ENCODE measurements at places on chromosomes 4 and X.

DNA sequence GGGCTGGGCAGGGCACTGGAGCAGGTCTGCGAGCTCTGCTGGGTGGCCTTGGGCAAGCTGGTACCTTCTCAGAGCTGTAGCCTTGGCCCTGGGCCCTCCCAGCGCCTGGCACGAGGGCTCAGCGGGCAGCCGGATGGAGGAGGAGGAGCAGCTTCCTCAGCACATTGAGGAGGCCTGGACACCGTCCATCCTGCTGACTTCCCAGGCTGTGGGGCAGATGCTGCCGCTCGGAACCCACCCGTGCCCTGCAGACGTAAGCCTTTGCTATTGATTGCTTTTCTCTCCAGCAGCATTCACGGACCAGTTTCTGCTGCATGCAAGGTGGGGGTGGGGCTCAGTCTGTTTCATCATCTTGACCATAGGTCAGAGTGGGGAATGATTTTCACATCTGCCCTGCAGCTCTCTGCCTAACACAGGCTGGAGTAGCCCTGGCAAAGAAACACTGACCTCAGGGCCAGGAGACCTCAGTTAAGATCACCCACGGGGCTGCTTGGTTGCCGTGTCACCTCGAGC lies 80.7 kb upstream of the PSAPL1 start:
- no peak for DNase-seq

DNA sequence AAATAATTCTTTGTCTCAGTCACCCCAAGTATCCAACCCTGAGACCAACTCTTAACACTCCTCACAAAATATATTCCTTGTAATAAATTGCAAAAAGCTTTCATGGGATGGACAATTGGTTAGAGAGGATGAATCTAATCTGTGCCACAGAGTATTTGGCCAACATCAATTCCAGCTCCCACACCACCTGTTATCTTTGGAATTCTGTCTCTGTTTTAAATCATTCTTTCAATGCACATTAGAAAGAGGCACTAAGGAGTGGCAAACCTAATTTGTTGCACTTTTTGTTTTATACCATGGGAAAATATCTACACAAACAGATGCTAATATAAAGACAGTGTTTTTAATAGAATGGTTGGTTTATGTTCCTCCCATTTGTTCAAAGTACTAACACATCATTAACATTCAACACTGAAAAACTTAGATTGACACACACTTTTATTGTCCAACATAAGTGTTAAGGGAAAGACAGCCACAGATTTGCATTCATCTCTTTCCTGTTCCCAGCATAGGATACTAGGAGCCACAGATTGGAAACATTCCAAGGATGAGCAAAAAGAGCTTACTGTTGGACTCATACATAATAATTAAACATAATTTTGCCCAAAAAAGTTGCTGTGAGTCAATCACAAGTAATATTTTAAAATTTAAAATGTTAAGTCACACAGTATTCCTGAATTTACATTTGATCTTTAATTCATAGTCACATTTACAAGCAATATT lies 116.4 kb downstream of the PPA2 start:
- no peak for DNase-seq

DNA sequence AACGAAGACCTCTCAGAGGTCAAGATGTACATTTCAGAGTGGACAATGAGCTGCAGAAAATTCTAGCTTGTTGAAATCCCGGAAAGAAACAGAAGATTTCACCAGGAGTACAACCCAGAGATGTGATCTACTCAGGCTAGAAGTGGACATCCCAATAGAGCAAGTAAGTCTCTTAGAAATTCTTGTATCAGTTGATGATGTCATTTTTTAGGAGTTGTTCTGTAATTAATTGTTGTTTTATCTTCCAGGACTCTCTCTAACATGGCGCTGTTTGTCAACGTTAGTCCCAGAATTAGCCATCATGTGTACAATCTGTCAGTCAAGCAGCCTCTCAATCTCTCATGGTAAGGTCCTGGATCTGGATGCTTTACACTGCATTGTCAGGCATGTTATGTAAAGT lies 174.4 kb downstream of the GRIA3 start:
- no peak for DNase-seq

GRCh38 chrX:101383679-101384205 lies 2.2 kb downstream of the BTK start:
- no peak for DNase-seq

DNA sequence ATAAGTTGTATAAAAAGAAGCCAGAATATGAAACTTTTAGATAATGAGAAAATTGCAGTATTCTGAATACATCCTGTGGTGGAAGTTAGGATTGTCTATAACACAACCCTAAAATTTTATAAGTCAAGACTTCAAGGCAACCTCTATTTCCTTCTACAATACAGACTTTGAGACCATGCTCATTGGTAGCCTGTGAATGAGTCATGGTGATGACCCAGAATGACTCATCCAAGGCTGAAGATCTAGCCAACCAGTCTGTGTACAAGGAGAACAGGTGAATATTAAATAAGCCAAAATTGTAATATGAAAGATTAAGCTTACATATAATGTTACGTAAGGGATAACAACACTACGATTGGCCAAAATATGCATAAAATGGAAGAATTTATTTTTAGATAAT lies 475.9 kb upstream of the GALNT7 start:
- no peak for DNase-seq

DNA sequence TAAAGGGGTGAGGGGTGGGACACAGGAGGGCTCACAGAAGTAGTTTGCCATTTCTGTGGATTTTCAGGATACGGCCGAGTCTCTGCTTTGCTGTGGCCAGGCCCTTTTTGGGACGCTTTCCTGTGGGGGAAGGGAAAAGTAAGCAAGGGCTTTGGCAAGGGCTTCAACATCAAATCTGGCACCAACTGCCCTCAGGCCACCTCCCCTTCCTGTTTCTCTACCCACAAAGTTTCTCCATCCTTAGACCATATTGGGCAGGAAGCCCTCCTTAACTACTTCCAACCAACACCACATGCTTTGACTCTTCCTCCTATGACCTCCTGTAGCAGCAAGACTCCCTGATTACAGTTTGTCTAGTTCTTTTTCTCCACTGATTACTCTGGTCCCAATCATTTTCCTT lies 105.1 kb downstream of the PHF8 start:
- no peak for DNase-seq

GRCh38 chrX:110531873-110532580 lies 173.4 kb downstream of the RTL9 start:
- DNase-seq: no peak

- no peak for DNase-seq
Measured at GRCh38 chrX:151085207-151085606, 91.2 kb upstream of the GPR50 start.

DNA sequence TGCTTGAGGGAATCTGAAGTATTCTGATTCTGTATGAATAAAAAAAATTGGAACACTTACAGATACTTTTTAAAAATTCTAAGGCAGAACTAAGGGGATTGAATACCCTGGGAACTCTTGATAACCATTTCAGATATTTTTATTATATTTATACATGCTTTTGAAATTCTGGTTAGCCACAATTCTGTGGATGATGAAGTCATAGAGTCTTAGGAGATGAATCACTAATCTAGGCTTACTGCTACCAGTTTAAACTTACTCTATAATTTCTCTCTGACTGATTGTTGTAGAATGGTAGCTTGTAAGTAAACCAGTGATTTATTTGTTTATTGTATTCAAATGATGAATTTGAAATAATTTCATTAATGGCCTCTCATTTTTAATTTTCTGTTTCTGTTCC lies 11.4 kb upstream of the SLAIN2 start:
- no peak for DNase-seq

GRCh38 chrX:638482-639131 lies 8.0 kb downstream of the SHOX start:
- DNase-seq: no peak

DNA sequence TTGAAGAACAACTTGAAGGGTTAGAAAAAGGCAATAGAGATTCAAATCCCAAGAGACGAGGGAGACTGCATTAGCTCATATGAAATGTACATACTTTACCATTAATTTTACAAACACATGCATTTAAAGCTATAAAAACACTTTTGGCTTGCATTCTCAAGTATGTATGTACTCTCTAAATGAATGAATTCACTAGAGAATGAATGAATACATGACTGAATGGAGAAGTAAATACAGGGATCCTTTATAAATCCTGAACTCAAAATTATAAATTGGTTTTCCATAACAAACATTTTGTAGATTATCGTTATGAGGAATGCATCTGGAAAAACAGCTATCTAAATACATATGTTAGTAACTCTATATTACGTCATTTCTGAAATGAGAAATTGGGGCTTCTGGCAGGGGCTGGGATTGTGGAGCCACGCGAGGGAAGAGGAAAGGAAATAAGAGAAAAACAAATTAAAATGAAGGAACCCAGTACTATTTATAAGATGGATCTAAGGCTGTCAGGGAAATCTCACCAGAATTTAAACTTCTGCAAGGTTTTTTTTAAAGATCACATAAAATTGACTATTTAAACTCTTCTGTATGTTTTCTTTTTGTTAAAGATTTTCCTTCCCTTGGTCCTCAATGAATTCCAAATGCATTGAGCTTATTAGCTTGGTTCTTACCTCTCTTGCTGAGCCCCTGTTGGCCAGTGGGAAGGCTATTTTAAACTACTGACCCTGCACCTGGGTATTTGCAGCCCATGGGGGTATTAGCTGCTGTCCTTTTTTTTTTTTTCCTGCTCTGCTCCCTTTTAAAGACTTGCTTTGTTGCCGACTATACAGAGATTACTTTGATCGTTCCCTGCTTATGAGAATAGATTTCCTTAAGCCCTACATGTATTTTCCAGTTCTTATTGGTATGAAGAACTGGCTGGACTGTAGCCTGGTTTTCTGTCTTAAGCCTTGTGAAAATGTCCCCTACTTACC lies 207.8 kb downstream of the ADGRL3 start:
- DNase-seq: no peak

DNA sequence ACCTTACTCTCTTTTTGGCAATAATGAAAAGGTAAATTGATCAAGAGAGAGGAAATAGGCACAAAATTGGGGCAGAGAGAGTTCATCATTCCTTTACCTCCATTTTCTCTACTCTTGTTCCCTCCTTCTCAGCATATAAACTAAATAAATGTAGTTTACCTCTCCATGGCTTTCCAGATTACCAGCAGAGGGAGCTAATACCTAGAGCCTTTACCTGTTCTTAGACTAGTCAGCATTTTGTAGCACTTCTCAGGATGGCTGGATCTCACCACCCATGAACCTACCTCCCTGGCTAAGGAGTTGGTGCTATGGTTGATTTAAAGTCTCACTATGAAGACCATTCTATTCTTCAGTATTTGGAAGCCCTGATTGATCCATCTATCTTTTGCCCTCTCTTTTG lies 15.7 kb downstream of the OFD1 start:
- DNase-seq: no peak

DNA sequence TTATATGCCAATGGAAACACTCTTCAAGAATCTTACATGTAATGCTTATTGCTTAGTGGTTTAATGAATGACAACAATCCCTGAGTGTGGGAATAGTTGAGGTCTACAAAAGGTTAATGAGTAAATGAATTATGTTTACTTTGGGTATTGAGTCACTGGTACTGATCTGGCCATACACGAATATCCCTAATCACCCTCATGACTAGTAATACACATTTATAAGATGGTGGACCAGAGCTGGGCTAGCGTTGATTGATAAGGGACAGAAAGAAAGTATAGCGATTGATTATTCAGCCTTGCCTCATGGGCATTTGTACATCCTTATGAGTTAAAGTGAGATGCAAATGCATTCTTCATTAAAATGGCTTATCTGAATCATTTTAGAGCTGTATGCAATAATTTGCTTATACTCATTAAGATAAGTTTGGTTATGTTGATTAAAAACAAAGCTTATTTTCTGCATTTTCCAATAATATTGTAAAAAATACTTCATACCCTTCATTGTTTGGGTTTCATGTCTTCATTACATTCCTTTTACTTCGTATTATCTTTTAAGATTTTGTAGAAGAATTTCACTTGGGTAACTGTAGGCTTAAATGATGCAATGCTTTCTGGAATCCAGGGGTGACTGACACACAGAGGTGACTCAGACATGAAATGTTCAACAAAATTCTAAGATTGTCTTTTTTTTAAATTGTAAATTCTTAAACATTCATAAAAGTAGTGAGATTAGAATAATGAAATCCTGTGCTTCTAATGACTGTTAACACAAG lies 47.4 kb downstream of the FGF2 start:
- no peak for DNase-seq

DNA sequence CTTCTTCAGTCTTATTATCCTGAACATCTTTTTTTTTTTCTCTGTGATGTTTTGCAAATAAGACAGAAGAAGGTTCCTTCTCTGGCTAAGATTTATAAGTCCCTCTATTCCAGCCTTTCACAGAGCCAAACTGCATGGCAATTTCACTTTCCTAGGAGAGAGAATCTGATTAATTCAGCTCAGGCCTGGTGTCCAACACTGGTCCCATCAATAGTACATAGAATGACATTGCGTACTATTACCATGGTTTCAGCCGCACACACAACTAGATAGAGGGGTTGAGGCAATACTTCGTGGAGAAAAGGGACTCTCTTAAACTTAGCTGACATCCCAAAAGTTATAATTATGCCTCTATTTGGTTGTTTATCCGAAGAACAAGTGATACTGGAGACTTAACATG lies 18.5 kb downstream of the DCAF8L2 start:
- DNase-seq: no peak
